ENCODE measurements at places on chromosomes 7 and 10.
A peak's percentile ranks its signal among the peaks of the same experiment; 100 is the strongest.

GRCh38 chr10:99619090-99619800 is 994 bp downstream of the SLC25A28 start:
- no peak for DNase-seq

DNA sequence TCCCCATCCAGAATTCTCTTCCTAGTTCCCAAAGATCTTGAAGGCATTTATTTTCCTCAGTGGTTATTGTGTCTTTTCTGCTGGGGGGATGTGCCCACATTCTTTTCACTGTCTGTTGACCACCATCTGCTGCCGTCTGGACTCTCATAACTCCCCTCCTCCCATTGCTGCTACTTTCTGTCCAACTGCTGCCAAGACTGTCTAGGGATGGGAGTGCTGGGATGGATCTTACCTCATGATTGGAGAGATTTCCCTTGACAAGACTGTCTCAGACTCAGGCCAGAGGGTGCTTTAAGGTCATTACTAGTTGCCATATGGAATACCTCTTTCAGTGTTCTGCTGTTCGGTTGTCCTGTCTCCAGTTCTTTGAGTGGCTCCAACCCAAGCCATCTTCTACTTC is 141.6 kb downstream of the C1GALT1 start:
- no peak for DNase-seq

DNA sequence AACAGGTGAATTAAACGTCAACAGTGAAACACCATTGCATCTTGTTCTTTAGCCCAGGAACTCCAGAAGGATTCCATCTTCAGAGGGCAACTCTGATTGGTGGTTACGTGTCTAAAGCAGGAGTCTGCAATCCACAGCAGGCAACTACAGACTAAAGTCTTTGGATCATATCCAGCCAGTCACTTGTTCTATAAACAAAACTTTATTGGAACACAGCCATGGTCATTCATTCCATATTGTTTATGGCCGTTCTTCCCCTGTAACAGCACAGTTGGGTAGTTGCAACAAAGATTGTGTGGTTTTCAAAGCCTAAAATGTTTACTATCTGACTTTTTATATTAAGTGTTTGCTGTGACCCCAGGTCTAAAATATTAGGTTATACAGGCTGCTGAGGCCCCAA is 94.7 kb upstream of the IMMP2L start:
- DNase-seq, result no peak

DNA sequence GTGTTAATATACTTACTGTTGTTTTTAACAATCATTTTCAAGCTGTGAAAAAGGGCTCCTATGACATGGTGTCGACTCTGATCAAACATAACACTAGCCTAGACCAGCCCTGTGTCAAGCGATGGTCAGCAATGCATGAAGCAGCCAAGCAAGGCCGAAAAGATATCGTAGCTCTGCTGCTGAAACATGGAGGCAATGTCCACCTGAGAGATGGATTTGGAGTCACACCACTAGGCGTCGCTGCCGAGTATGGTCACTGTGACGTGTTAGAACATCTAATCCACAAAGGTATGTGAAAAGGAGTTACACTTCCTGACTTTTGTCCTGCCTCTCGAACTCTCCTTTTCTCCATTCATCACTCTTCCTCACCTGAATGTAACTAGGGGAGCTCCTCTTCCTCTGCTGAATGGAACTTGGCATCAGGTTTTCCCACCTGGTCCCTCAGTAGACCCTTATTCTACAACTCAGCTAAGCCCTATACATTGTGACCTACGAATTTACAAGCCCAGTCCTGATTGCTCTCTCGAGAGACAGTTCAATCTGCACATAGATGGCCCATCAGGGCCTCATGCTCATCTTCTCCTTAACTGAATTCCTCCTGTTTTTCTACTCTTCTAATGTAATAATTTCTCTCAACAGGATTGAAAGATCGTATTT is 23.0 kb downstream of the ASB15 start:
- no peak for DNase-seq

DNA sequence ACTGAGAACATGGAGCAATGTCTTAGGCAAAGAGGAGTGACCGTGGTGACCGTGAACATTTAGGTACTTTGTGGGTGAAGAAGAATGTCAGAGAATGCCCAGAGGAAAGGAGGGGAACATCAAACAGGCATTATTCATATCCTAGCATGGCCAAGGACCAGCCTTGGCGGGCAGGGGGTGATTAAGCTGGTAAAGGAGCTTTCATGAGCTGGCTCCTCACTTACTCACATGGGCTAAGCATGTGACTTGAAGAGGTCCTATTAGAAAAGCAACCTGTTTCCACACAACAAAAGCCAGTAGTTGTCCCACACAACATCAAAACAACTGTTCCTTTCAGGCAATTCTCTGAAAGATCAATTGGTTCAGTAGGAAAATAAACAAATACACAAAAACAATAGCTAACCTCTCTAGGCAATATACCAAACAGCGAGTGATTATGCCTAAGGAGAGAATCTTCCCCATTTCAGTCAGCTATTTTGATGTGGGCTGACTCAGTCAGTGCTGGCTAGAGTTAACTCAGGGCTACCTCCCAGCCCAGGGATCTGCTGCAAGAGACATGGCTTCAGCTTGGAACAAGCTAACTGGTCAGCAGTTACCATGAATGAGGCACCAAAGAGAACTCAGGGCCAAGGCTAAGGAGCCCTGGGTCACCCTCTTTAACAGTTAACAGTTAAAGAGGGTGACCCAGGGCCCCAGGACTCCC is 283.5 kb downstream of the ARHGAP12 start:
- no peak for DNase-seq

GRCh38 chr7:28573059-28573553 is 160.8 kb downstream of the CREB5 start:
- no peak for DNase-seq

- no peak for DNase-seq
Measured at GRCh38 chr7:48025624-48026023, 3.3 kb downstream of the SUN3 start.

- DNase-seq, result no peak
Measured at GRCh38 chr10:128029290-128029651, 97.0 kb downstream of the MKI67 start.

DNA sequence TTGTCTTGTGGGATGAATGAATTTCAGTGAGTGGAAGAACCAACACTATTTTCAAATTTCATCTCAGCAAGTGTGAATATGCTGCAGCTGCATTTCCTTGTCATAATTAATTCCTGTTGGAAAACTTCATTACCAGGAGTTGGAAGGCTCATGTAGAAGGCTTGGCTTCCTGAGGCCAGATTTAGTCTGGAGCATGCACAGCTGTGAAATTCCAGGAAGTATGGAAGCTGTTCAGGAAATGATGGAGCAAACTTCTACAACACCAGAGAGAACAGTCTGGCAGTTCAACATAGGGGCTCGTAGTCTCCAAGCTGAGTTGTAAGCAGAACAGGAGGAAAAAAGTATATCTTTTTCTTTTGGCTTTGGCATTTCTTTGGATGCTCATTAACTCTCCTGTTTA is 1439.9 kb upstream of the CELF2 start:
- DNase-seq, result no peak

DNA sequence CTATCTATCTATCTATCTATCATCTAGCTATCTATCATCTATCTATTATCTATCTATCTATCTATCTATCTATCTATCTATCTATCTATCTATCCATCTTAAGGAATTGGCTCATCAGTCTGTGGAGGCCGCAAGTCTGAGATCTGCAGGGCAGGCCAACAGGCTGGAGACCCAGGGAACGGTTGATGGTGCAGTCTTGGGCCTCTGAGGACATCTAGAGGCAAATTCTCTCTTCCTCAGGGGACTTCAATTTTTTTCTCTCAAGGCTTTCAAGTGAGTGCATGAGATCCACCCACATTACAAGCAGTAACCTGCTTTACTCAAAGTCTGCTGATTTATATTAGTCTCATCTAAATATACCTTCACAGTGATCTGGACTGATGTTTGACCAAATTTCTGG is 197.0 kb downstream of the GLRX3 start:
- no peak for DNase-seq

- no peak for DNase-seq
Measured at GRCh38 chr10:822661-823367, 108.7 kb downstream of the LARP4B start.

DNA sequence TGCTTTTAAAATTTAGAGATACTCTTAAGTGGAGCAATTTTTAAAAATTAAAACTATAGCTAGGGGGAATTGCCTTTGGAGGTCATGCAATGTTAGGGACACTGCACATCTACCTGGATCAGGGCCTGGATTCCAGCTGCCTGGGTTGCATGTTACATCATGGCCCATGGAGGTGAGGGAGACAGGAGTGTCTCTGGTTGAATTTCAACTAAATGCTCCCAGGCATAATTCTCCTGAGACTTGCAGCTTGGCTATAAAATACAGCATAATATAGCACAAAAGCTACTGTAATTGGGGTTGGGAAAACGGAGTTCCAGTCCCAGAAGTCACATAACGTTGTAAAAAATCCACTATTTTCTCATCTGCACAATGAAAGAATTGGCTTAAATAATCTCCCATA is 782.5 kb downstream of the LRMDA start:
- DNase-seq, result no peak

DNA sequence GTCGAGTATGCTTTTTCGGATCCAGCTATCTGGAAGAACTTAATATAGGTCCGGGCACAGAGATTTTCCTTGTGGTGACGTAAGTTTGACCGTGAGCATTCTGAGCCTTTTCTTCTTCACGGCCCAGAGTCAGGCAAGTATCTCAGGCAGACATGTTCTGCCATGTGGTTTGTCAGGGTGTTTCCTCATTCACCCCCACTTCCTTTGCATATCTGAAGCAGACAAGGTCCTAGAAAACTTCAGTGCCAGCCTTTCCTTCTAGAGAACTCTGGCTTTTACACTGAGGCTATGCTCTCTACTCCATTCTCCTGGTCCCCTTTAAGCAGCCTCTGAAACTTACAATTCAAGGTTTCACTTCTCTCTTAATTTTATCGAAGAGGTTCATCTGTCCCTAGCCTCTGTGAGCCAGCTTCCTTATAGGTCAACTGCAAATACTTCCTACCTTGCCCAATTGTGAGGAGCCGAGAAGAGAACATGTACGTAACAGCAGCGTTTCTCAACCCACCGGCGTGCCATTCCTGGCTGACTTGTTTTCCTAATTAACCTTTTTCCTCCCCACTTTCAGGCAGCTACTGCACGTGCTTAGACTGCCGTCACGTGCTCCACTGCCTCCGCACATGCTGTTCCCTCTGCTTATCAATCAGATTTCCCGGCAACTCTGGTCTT is 47.3 kb downstream of the CDCA7L start:
- no peak for DNase-seq

- DNase-seq, result no peak
Measured at GRCh38 chr10:98373260-98374040, 41.5 kb downstream of the PYROXD2 start.

DNA sequence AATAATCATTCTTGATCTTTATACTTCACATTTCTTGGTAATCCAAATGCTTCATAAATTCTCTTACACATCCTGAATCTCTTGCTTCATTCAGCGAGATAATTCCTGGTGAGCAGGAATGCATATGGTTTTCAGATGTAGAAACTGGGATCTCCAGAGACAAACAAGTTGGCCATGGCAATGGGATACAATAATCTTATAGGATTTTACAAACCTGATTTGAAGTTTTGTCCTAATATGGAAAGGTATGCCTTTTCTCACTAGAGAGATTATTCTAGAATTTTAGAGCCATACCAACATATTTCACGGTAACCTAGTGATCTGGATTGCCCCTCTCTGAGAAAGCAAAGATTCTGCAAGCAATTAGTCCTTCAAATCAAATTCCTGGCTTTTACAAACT is 13.1 kb upstream of the TRDMT1 start:
- DNase-seq, result no peak

- no peak for DNase-seq
Measured at GRCh38 chr10:3438606-3439005, 266.0 kb upstream of the PITRM1 start.

DNA sequence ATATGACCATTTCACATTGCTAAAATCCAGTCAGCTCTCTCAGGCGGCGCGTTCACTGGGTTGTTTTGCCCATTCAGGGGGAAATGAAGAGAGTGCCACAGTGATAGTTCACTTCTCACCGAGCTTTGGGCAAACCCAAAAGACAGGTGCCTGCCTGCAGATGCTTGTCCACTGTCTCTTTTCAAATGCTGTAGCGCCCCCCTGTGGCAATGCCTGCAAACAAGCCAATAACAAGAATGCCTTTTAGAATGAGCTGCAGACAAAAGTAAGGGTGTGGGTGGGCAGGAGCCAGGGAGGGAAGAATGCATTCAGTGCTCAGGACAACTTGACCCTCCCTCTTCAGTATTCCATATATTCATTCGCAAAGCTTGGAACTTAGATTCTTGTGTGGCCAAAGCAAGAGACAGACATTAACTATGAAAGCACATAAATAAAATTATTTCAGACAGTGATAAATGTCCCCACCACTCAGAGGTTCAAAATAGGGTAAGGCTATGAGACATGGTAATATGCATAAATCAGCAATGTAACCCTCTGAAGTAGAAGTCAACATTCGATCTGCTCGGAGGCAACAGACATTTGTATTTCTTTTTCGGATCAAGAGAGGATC is 86.9 kb downstream of the JAZF1 start:
- DNase-seq, result peak; percentile 60

GRCh38 chr10:44172883-44173607 is 211.9 kb downstream of the CXCL12 start:
- no peak for DNase-seq

DNA sequence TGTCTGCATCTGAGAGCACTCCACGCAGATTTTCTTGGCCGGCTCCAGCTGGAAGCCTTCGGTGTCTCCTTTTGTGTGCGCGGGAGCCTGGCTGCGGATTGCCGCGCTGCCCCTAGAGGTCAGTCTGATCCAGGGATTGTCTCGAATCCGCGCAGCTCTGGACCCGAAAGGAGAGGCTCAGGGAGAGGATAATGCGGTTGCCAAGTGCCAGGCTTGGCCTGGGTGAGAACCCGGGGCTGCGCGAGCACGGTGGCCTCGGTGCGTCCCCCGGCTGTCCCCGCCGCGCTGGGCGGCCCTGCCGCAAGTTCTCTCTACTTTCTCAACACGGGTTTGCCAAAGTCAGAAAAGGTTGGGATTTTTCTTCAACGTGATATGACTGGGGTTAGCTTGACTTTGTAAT is 140.9 kb downstream of the ADCYAP1R1 start:
- peak; percentile 69 for DNase-seq

DNA sequence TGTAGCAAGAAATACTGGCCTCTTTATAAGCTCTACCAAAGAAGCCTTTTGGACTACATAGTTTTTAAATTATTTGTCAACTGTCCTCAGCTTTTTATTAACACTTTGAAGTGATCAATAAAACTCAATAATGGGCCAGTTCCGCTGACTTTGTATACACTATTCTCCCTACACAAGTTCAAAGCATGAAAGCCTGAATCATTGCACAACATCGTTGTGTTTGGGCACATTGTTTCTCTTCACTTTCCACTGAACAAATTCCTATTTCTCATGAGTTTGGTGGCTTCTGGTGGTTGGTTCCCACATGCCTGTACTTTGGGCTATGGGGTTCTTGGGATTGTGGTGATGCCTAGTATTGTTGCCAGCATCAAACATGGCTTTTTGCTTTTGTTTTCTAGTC is 561.8 kb upstream of the LRRN3 start:
- DNase-seq, result no peak
